Caki2 (cell line): ENCODE measurements at places on chromosomes 16 and 17. TPM values are rescaled to one million over a fixed set of nuclear protein-coding genes. Genes with fewer than 3 reads are reported as not detected.

Gene SULT1A4
- 2.6 and 6.6 TPM in 2 replicates for total RNA-seq

Gene GFAP
- not detected in 2 replicates for total RNA-seq

Gene CHRNE
- 0.09 and 0.64 TPM in 2 replicates for total RNA-seq

Gene SPATA22
- total RNA-seq, result not detected in 2 replicates

Gene TEKT5
- not detected in 2 replicates for total RNA-seq

Gene EME2
- 3.5 and 8.9 TPM in 2 replicates for total RNA-seq

Gene RPGRIP1L
- total RNA-seq, result 11.0 and 13.1 TPM in 2 replicates

Gene TBC1D3
- total RNA-seq, result not detected in 2 replicates

Gene SOST
- 1.8 and 2.4 TPM in 2 replicates for total RNA-seq

Gene BRIP1
- 6.2 and 22.3 TPM in 2 replicates for total RNA-seq

Gene HOXB1
- total RNA-seq, result not detected in 2 replicates

Gene MT1X
- 141 and 168 TPM in 2 replicates for total RNA-seq

Gene AIPL1
- total RNA-seq, result not detected in 2 replicates

Gene MFSD6L
- not detected in 2 replicates for total RNA-seq

Gene ENPP7
- total RNA-seq, result not detected in 2 replicates

Gene VWA3A
- not detected in 2 replicates for total RNA-seq

Gene CMTM1
- 0.52 and 1.5 TPM in 2 replicates for total RNA-seq

Gene CBLN1
- total RNA-seq, result not detected in 2 replicates

Gene TBX21
- not detected in 2 replicates for total RNA-seq

Gene RCVRN
- total RNA-seq, result not detected in 2 replicates

Gene GPR179
- 0.07 TPM in 1 of 2 replicates, not detected in the other for total RNA-seq

Gene HOXB5
- not detected in 2 replicates for total RNA-seq

Gene ELMO3
- 1.5 and 1.9 TPM in 2 replicates for total RNA-seq

Gene ZFP3
- not detected in 2 replicates for total RNA-seq

Gene RAB26
- 8.9 and 9.5 TPM in 2 replicates for total RNA-seq

Gene KIF18B
- total RNA-seq, result 21.2 and 21.7 TPM in 2 replicates

Gene WNT9B
- total RNA-seq, result not detected in 2 replicates

Gene KRT27
- not detected in 2 replicates for total RNA-seq

Gene CDRT15L2
- not detected in 2 replicates for total RNA-seq

Gene OR4D1
- not detected in 2 replicates for total RNA-seq

Gene ZP2
- total RNA-seq, result not detected in 2 replicates

Gene TNFSF13
- total RNA-seq, result 5.1 and 6.2 TPM in 2 replicates

Gene TP53TG3D
- not detected in 2 replicates for total RNA-seq

Gene OR1F1
- not detected in 2 replicates for total RNA-seq

Gene ATP2A1
- total RNA-seq, result 0.12 and 0.71 TPM in 2 replicates

Gene TP53TG3
- not detected in 2 replicates for total RNA-seq

Gene SLC16A11
- not detected in 2 replicates for total RNA-seq

Gene PRSS21
- not detected in 2 replicates for total RNA-seq

Gene ZNF598
- total RNA-seq, result 45.0 and 89.3 TPM in 2 replicates

Gene CCDC78
- total RNA-seq, result 4.5 and 10.3 TPM in 2 replicates

Gene CACNG4
- total RNA-seq, result not detected in 2 replicates
